ENCODE measurements at places on chromosomes 4 and X. TPM values are rescaled to one million over a fixed set of nuclear protein-coding genes. Genes with fewer than 3 reads are reported as not detected.

- DNase-seq = no peak
Measured at GRCh38 chr4:158941321-158941720, 161.6 kb upstream of the RAPGEF2 start.

GRCh38 chr4:146763560-146763959 is 124.9 kb downstream of the POU4F2 start:
- no peak for DNase-seq

The MAMLD1 gene
- polyA plus RNA-seq = 3.9 TPM

The SGMS2 gene
- polyA plus RNA-seq = 40.0 TPM

The PNMA6A gene
- polyA plus RNA-seq = 0.88 TPM

GRCh38 chrX:24175276-24175675 is 25.7 kb downstream of the ZFX start:
- no peak for DNase-seq

DNA sequence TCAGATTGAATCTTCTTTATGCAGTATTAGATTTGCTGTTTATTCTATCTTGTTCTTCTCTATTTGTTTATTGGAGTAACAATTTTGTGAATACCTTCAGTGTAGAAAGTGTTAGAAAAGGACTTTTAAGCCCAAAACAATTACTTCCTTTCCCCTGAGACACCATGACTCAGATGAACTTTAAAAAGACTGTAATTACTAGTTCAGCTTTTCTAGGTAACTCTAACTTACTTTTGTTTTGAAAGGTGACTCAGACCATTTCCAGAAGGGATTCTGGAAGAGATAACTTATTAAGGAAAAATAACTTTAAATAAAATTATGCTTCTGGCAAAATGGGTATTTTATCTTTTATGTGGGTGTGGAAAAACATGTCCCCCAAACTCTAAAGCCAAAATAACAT is 561.5 kb upstream of the PCDH10 start:
- no peak for DNase-seq

DNA sequence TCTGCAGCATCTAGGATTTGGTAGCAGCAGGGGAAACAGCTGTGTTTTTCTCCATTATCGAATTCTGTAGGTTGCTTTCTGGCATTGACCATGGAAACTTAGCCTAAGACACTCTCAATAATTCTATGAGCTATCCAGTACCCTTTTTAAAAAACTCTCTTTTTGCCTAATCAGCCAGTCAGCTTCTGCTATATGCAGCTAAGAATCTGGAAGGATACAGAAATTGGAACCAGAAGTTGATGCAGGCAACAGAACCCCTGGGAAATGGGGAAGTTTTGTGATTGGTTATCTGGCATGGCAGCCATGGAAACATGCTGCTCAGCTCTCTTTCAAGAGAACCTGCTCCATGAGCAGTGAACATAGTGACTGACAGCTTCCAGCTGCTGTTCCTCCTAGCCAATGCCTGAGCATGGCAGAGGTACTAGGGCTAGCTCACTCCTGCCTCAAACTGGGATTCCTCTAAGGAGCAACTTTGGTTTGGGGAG is 417.6 kb upstream of the MAOA start:
- no peak for DNase-seq

DNA sequence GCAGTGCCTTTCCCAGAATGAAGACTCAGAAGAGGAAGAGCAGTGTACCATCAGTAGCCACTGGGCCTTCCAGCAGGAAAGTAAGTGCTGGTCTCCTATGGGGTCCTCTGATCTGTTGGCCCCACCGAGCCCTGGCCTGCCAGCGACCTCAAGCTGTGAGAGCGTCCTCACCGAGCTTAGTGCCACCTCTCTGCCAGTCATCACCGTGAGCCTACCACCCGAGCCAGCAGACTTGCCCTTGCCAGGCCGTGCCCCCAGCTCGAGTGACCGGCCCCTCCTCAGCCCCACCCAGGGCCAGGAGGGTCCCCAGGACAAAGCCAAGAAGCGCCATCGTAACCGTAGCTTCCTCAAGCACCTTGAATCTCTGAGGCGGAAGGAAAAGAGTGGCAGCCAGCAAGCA is 69.7 kb downstream of the STARD8 start:
- no peak for DNase-seq
